ENCODE measurements at places on chromosomes 12 and 14. TPM values are rescaled to one million over a fixed set of nuclear protein-coding genes. Genes with fewer than 3 reads are reported as not detected.

The SELPLG gene
- total RNA-seq: 47.4 TPM

The TPH2 gene
- total RNA-seq: not detected

The SMIM41 gene
- 0.19 TPM for total RNA-seq

The BLOC1S1 gene
- total RNA-seq: 62.7 TPM

The SP7 gene
- not detected for total RNA-seq

The TMEM52B gene
- not detected for total RNA-seq

The MYF6 gene
- total RNA-seq: not detected

The ADSS1 gene
- total RNA-seq: 0.96 TPM

The BEGAIN gene
- 3.0 TPM for total RNA-seq

The OR6C2 gene
- total RNA-seq: not detected

The KLHL33 gene
- total RNA-seq: not detected

The KRT74 gene
- not detected for total RNA-seq

The SLC39A9 gene
- 53.4 TPM for total RNA-seq

The TGM1 gene
- total RNA-seq: 5.1 TPM

The LRTM2 gene
- 0.16 TPM for total RNA-seq

The BAZ2A gene
- 118 TPM for total RNA-seq

The NAP1L1 gene
- total RNA-seq: 689 TPM

The C14orf39 gene
- not detected for total RNA-seq

Measured in activated CD4-positive, alpha-beta T cell treated with anti-CD3 and anti-CD28 coated beads, Interleukin-2, amount 10 ng/mL, durations not matched to agents 24 days and 14 days (primary cell).